ENCODE measurements at places on chromosomes 1 and 21.
A peak's percentile ranks its signal among the peaks of the same experiment; 100 is the strongest.

DNA sequence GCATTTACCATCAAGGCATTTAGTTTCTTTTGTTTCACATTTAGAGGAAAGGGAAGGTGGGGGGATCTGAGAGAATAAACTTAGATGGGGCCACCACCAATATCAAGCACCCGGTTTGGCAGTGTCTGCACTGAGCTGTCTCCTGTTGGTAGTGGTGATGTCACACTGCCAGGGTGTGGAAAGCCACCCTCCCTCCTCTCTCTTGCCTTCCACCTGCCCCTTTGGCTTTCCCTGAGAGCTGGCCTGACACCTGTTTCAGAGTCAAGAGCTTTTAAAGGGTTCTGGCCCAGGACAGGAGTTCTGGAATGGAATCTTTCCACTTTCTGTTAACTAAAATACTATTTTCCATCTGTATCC is 13.4 kb downstream of the ATF3 start:
- no peak for DNase-seq

DNA sequence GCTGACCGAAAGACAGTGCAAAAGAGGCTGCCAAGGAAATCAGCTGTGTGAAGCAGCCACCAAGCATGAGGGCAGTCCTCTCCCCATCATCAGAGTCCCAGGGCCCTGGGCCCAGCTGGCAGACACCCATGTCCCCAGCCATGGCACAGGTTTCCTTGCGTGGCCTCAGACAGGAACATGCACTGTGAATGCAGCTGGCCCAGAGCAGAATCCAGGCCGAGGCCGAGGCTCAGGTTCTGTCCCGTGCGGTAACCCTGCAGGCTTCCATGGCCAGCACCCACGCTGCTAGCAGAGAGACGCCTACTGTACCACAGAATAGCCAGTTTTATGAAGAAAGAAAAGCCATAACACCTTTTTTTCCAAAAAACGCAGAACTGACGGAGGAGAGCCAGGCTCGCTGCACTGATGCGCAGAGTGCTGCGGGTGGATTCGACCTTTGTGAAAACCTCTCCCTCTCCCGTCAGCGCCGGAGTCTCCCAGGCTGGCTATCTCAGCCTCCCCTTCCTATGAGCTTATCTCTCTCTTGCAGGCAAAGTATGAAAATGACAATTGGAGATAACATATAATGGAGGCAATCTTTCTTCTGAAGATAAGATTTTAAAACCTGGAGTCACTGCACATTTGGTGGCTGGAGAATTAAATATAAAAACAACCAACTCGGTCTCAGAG is 106.6 kb downstream of the NPHP4 start:
- no peak for DNase-seq

- no peak for DNase-seq
Observed at GRCh38 chr1:153539395-153540093, 1.2 kb downstream of the S100A5 start.

DNA sequence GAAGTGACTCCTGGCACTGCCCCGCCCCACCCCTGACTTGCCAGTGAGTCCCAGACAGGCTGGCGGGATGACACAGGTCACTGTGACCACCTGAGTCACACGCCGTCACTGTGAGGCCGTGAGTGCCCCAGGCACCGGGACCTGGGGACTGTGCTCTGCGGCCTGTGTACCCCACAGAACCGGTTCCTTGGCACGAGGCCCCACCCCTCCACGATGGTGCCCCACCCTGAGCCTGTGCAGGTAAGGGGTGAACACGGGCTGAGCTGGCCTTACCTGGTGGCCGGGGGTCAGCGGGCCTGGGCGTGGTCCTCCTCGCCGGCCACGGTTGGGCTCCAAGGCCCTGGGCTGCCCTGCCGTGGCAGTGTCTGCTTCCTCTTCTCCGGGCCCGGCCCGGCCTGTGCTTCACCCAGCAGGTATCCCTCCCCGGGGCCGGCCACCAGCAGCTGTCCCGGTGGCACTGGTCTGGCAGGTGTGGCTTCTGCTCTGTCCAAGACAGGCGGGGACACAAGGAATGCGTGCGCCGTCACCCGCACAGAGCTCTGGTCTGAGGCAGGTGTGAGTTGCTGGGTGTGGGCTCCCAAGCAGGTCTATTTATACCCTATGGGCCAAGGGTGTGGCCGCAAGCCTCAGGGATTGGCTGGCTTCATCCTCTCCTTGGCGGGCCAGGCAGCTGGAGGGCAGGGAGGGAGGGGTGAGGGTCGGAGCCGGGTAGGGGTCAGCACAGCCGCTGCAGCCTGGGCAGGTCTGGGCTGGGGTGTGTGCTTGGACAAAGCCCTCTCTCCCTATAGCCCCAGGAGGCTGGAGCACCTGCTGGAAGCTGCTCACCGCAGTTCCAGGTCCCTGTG is at the start of gene RNF223:
Gene RNF223 (minus strand): TSS at position 564 of the 845 bp plus-strand sequence. CDS start 1,740 bp downstream, outside the sequence.
- DNase-seq: no peak

DNA sequence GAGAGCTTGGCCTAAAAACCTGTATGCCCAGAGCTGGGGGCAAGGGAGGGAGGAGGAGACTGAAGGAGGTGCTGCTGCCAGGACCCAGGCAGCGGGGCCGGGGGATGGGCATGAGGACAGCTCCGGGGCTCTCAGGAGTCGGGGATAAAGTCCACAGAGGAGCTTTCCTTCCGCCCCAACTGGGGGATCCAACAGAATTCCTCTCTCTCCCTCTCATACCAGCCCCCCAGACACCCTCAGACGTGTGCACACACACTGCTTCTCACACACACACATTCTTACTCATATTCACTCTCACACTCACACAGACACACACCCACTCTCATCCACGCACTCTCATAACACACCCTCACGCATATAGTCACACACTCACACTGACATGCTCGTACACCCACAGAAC is 39.1 kb downstream of the SYF2 start:
- DNase-seq: no peak

- no peak for DNase-seq
Observed at GRCh38 chr1:55346586-55346985, 131.4 kb upstream of the USP24 start.

GRCh38 chr1:246588159-246588721 is 22.0 kb downstream of the CNST start:
- DNase-seq: peak; percentile 20

DNA sequence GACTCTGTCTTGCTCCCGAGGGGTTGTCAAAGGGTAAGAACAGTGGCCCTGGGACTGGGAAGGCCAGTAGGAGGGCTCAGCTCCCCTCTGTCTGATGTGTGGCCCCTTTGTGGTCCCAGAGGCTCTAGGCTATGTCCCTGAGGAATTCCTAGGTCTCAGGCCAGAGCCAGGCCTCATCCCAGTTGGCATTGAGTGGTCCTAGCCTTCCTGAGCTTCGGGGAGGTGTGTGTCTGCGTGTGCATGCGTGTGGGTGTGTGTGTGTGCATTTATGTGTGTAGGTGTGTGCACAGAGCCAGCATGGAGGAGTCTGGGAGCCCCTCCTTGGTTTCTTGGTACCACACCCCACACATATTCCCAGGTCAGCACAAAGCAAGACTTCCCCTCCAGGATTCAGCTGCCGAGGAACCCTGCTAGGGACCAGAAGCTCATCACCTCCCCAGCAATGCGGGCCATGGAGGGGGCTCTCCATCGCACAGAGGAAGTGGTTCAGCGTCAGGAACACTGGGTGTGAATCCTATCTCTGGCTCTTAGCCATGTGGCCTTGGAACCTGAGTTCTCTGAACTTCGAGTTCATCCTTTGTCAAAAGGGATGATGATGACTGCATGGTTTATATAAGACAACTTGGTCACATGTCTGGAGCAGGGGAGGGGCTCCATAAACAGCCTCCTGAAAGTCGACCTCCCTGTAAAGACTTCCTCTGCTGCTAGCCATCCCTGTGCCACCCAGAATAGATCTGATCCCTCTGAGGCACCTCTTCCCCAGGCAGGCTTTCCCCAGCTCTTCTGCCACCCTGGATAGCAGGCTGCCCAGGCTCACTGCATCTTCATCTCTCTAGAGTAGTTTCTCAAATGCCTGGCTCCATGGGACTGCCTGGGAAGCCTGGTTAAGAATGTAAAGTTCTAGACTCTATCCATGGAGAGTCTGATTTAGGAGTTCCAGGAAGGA is 8.3 kb upstream of the EPS8L3 start:
- DNase-seq: no peak

GRCh38 chr21:22200378-22201092 is 1202.3 kb downstream of the NCAM2 start:
- no peak for DNase-seq

- peak; percentile 16 for DNase-seq
Observed at GRCh38 chr21:40143822-40144525, 276.7 kb downstream of the PCP4 start.

GRCh38 chr1:153945131-153945794 is 1.3 kb downstream of the DENND4B start:
- DNase-seq: peak; percentile 4

DNA sequence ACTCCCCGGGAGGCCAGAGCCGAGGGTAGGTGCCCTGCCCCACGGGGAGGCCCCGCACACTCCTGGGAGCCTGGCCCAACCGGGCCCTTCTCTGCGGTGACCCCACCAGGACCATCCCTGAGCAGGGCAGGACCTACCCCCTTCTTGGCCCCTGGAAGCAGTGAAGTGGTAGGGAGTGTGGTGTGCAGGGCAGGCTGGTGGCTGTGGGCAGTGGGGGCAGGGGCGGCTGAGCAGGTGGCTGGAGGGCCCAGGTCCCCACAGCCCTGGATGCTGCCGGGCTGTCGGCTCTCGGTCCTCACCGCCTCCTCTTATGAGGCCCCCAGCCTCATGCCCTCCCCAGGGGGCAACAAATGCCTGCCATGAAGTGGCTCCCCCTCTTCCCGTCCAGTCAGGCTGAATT is 19.5 kb downstream of the PLCH2 start:
- no peak for DNase-seq

DNA sequence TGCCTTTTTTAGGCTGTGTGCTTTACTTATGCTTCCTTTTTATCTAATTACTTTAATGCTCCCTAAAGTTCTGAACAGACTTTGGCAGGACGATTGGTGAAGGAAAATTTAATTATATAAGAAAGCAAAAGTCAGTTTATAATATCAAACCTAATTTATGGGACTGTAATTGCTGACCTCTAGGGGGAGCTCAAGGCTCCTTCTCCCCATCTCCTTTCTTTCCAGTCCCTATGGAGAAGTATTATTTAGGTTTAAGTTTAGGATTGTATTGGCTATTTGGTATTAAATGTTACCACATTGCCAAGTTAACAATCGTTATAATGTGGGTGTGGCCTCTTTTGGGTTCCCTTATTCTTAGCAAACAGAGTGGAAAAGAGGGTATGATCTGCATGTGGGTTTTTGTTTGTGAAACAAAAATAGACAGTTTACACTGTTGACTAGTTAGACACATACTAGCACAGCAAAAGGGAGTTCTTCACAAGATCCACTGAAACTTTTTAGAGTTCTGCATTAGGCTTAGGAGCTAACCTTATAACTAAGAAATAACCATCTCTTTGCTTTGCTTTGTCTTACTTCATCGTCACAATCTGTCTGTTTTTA is 48.2 kb upstream of the TNFSF4 start:
- peak; percentile 43 for DNase-seq
